ENCODE measurements at places on chromosomes 7 and 10.

DNA sequence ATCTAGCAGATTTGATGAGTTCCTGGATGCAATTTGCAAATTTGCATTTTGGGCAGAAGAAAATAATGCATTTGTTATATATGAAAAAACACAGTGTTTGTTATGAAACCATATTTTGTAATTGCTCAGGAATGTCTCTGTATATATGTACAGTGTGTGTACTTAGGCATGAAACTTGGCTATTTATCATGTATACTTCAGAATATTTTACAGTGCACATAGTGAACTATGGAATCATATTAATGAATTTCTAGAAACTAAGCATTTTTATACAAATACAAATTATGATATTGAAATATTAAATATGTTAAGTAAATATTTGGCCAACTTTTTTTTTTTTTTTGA lies 107.5 kb downstream of the TWIST1 start:
- no peak for DNase-seq

- DNase-seq = no peak
These were observed 177.7 kb upstream of the FEZF1 start for GRCh38 chr7:122482212-122482611.

DNA sequence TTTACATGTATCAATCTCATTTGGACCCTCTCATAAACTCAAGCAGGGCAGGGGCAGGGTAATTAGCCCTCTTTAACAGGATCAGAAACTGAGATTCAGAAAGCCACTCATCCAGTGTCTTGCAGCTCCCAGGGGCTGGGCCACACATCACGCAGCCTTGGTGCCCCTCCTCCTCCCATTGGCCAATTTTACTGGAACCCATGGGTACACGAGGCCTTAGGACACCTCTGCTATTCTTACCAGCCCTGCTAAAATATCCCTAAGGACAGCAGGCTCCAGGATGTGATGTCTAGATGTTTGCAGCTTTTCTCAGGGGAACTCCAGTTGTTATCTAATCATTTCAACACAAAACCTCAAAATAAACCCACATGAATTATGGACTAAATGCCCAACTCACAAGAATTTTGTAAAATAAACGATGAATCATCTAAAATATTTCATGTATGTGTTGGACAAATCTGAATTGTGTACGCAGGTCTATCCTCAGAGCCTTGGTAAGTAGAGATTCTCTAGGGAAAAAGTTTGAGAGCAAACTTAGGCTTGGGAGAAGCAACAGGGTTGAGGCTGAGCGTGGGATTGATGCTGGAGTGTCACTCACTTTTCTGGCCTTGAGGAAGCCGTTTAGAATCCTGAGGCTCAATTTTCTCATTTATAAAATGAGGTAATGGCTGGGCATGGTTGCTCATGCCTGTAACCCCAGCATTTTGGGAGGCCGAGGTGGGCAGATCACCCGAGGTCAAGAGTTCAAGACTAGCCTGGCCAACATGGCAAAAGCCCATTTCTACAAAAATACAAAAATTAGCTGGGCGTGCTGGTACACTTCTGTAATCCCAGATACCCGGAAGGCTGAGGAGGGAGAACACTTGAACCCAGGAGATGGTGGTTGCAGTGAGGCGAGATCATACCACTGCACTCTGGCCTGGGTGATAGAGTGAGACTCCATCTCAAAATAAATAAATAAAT lies 69.7 kb upstream of the TNS3 start:
- peak; percentile 90 for DNase-seq

DNA sequence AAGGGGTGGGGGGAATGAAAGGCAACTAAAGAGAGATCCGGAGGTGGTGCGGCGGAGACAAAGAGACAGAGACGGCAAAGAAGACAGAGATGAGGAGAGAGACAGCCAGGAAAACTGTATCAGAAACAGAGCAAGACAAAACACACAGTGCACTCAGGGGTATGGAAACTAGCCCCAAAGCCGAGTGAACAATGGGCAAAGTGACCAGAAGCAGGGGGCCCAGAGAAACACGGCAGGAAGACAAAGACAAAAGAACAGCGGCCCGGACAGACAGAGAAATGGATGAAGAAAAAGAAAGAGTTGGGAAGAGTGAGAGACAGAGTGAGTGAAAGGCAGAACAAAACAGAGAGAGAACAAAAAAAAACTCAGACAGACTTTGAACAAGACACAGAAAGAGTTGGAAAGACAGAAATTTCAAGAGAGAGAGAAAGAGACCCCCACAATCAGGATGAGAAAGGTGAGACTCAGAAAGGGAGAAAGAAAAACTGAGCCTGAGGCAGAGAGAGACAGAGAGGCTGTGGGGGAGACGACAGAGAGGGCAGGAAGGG lies 60.6 kb upstream of the PAX2 start:
- DNase-seq = no peak

- DNase-seq = no peak
These were observed 75.1 kb downstream of the ZMIZ1 start for GRCh38 chr10:79143879-79144278.

DNA sequence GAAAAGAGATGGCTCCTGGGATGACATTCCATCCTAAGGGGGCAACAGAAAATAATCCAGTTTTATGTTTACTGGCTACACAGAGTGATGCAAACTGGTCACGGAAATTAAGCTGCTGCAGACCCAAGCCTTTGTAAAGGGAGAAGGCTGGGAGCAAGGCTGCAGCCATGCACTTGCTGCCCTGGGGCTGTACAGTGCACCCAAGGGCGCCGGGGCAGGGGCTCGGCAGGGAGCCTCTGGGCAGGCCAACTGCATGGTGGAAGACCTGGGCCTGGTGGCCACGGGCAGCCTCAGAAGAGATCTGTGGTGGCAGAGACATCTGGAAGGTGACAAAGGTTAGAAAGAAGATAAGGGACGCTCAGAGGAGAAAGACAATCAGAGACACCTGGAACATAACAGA lies 113.8 kb downstream of the DLG5 start:
- DNase-seq = no peak

DNA sequence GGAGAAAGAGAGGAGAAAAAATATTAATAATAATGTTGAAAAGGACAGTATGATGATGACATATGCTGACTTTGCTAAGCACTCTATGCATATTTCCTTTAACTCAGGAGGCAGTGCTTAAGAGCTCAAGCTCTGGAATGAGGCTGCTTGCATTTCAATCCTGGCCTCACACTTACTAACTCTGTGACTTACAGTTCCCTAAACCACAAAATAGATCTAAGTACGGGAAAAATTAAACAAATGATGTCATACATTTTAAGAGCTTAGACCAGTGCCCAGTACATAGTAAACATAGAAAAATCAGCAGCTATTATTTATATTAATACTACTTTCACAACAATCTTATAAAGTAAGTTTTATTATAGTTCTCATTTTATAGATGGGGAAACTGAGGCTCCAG lies 61.3 kb downstream of the GFRA1 start:
- DNase-seq = no peak

DNA sequence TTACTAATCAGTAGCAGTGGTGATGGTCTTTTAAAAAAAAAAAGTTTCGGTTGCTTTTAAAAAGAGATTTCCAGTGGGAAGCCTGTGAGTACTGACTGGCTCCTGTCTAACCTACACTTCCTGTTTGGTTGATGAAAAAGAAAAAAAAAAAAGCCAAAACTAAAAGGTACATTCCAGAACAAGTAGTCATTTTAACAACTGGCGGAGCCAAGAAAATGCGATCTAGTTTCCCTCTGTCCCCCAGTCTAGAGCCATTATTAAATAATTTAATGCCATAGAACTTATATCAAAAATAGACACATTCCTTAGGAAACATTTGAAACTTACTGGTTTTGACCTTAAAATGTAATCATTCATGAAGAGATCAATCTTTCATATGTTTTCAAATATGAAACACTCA lies 254.2 kb upstream of the C7orf33 start:
- DNase-seq = no peak

DNA sequence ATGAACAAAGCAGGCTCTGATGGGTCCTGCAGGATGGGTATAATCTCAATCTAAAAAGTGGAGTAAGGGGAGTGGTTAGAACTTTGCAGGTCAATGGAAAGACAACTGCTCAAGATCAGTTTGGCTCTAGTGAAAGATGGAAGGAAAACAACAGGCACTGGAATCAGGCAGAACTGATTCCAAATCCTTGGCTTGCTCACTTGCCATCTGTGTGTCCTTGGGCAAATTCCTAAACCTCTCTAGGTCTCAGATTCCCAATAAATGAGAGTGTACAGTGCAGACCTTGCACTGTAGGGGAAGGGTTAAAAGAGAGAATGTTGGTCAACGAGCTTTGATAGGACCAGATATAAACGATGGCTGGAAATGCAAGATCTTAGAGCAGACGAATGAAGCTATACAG lies 186.1 kb upstream of the AOAH start:
- DNase-seq = no peak

DNA sequence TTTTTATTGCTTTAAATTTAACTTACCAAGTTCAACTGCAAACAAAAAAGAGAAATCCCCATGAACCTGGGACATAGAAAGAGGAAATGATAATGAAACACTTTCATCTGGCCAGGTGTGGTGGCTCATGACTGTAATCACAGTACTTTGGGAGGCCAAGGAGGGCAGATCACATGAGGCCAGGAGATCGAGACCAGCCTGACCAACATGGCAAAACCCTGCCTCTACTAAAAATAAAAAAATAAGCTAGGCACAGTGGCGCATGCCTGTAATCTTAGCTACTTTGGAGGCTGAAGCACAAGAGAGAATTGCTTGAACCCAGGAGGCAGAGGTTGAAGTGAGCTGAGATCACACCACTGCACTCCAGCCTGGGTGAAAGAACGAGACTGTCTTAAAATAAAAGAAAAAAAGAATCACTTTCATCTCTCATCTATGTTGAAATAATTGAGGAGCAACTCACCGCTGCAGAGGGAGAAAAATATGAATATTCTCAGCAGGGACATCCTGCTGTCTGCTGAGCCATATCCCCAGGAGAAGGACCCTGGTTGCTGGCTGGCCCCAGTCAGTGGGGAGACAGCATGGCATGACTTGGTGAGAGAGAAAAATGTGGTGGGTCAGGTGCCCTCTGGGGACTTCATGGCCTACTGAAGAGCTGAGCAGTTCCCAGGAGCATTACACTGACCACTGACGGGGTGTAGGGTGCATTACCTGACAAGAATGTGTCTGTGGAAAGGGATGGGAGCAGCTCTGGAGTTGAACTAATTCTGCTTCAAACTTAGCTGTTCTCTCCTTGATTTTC lies 22.8 kb upstream of the TARP start:
- no peak for DNase-seq

DNA sequence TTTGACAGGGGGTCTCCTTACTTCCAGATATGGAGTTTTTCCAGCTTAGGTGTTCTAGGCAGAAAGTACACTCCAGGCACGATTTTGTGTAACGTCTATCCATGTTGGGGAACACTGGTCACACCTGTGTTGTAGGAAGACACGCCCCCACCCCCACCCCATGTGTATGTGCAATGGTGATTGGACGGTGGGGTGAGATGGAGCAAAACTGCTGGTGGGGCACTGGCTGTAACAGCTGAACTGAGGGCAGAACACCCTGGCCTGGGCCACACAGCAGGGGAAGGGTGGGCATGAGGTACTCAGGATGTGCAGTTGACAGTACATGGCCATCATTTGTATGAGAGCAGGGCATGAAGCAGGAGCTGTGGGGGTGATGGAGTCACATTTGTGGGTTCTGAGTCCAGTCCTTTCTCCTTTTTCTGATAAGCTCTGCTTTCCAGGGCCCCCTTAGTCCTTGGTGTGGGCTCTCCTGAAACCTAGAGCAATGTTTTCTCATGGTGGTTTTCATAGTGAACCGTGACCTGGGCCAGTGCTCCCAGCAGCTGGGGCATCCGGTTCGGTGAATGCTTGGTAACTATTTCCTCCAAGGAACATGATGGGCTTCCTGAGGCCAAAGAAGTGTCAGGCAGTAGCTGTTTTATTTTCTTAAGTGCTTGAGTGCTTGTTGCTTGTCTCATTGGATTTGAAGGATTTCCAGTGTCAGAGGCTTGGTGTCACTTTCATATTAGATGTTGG lies 63.4 kb upstream of the AQP1 start:
- no peak for DNase-seq

DNA sequence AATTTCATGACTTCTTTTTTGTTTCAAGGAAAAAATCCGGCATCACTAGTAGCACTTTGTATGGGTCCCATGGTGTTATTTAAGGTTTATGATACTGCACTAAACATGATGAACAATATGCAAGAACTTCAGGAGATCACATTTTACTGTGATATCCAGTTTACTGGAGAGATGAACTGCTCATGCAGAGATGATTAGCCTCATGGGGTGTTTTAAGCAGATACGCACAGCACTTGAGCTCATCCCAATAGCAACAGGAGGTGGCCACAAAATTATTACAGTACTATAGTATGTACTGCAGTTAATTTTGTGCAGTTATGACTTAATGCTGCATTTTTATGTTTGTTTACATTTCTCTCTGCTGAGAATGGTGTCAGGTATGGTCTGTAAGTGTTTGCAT lies 303.7 kb upstream of the PCDH15 start:
- no peak for DNase-seq

DNA sequence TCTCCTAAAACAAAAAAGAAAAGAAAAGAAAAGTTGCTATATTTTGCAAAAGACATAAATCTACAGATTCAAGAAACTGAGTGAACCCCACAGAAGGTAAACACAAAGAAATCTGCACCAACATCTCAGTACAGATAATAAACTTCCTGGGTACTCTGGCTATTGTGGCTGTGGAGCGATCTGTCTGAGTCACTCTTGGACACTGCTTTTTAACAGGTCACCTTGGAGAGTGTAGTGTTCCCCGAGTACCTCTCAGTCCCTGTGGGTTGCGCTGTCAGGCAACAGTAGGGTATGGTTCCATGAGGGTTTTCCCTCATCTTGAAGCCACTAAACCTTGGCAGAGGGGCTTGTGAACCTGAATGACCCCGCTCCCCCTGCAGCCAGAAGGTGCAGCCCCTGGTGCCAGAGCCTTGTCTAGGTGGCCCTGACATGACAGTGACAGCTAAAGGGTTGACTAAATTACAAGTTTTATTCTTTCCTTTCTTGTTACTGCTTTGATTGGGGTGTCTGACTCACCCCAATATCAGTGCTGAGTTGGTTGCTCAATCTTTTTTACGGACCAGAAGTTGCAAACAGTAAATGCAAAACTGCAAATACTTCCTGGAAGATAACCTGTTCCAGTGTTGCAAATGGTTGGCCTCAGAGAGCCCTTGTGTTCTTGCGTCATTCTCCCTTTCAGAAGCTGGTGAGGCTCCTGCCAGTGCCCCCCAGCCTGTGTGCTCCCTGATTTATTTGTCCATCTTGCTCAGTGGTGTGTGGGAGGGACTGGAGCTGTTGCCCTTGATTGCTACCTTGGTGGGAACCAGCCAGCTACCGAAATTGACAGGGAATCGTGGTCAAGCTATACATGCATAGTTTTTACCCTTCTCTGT lies 30.6 kb downstream of the POR start:
- no peak for DNase-seq

Measured in coronary artery (tissue), 2 donors.